Cortex of kidney (tissue), 1 donor: ENCODE measurements at places on chromosomes 1 and 21.

DNA sequence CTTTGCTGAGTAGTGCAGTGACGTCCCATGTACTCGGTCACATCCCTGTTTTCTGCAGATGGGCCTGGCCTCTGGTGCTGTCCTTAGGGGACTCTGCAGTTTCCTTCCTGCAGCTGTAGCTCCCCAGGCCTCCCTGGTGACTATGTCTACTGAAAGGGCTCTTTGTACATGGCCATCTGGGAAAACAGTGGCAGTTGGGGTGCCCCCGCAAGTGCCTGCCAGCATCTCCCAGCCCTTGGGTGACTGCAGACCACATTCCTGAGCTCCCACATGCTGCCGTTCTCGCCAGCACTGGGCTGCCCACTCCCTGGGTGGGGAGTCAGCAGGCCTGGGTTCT, 37.5 kb upstream of the KCNA10 start:
- no peak for DNase-seq

DNA sequence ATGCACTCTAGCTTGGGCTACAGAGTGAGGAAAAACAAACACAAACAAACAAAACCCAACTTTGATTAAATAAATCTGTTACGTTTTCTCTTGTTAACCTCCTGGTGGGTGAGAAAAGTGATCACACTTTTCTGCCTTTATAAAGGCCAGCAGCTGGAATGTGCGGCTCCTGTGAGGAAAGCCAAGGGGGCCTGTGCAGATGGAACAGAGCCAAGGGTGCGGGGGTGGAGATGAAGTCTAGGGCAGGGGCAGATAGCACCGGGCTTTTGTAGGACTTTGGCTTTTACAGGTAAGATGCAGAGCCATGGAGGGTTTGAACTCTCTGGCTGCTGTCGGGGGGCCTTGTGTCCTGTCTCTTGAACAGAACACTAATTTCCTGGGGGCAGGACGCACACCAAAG, 40.7 kb upstream of the GPR37L1 start:
- no peak for DNase-seq

- DNase-seq, result no peak
Observed at GRCh38 chr1:38625939-38626338, 233.6 kb downstream of the RRAGC start.

DNA sequence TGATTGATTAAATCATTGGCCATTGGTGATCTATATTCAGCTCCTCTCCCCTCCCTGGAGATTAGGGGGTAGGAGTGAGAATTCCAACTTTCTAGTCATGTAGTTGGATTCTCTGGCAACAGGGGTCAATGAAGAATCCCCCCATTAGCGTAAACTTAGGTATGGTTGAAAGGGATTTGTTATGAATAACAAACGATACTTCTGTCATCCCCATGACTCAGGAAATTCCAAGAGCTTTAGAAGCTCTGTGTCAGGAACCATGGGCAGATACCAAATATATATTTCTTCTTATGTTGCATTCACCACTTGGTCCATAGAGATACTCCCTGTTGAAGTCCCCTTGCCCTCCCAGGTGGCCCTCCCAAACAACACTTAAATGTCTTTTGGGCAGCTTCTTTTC, 124.5 kb downstream of the DNM3 start:
- no peak for DNase-seq

DNA sequence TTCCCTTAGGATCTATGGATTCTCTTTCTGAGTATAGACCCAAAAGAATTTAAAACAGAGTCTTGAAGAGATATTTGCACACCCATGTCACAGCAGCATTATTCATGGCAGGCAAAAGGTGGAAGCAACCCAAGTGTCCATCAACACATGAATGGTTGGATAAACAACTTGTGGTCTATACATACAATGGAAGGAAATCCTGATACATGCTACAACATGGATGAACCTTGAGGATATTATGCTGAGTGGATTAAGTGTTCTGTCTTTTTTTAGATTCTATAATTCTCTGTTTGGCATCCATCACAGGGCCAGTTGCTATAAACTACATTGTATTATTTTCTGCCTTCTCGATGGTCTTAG, 39.8 kb downstream of the PTPN14 start:
- no peak for DNase-seq

GRCh38 chr1:178706432-178706831, 18.6 kb upstream of the RALGPS2 start:
- no peak for DNase-seq

DNA sequence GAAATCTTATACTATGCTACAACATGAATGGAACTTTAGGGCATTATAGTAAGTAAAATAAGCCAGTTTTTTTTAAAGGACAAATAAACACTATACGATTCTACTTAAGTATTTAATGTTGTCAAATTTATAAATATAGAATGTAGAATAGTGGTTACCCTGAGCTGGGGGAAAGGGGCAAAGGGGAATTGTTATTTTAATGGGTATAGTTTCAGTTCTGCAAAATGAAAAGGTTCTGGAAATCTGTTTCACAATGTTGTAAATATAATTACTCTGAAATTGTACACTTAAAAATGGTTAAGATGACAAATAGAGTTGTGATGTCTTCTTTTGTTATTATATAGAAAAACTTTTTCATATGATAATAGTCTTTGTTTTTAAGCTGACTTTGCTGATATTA, 366.3 kb downstream of the MRPL39 start:
- DNase-seq, result no peak

- DNase-seq, result no peak
Observed at GRCh38 chr1:202968895-202969295, 1.8 kb upstream of the CYB5R1 start.

DNA sequence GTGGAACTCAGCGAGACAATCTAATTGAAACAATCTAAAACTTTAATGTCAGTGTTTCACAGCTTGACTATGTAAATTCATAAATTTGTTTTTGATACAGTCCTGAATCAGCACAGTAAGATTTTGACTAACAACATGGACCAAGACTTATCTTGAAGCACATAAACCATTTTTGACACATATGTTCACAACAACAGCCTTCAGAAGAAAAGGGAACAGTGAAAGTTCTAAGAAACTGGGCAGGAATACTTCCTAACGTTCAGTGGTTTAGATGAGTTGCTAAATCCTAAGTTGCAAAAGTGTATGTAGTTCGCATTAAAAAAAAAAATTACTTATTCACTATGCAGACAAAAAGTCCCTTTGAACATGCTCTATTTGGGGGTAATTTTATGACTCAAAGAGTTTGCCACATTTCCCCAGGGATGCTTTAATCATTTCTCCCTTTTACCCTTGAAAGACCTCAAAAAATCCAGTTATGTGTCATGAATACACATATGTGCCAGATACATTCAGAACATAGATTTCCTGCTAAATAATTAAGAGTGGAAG, 120.2 kb downstream of the MRPL39 start:
- no peak for DNase-seq

DNA sequence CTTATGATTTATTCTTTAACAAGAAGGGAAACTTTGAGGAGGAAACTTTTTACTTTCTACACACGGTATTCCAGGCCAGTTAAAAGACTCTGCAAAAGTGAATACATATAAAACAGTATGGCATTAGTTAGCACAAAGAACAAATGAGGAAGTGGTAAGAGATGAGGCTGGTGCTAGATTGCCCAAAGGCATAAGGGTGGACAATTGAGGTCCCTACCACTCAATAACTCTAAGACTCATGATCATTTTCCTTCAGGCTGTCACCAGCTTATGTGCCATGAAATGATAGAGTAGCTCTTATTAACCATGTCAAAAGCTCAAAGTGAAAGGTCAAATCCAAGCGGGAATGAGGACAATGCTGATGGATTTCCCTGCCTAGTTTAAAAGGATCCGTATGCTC, 124.5 kb downstream of the TBX15 start:
- DNase-seq, result no peak

- DNase-seq, result no peak
Observed at GRCh38 chr1:234853906-234854644, 244.1 kb upstream of the IRF2BP2 start.

DNA sequence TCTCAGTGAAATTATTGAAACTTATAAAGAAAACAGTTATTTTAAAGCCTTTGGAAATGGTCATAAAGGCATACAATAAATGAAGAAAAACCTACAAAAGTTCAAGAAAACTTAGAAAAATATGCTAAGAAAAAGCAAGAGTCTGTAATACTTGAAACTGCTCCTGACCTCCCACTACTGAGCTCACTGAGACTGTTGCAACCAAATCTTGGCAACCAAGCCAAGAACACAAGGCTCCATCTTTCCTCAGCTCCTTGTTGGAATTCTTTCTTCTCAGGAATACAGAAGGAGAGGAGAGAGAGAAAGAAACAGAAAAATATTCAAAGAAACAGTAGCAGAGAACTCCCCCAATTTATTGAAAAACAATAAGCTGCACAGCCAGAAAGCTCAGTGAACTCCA, 160.5 kb downstream of the RASAL2 start:
- DNase-seq, result no peak

DNA sequence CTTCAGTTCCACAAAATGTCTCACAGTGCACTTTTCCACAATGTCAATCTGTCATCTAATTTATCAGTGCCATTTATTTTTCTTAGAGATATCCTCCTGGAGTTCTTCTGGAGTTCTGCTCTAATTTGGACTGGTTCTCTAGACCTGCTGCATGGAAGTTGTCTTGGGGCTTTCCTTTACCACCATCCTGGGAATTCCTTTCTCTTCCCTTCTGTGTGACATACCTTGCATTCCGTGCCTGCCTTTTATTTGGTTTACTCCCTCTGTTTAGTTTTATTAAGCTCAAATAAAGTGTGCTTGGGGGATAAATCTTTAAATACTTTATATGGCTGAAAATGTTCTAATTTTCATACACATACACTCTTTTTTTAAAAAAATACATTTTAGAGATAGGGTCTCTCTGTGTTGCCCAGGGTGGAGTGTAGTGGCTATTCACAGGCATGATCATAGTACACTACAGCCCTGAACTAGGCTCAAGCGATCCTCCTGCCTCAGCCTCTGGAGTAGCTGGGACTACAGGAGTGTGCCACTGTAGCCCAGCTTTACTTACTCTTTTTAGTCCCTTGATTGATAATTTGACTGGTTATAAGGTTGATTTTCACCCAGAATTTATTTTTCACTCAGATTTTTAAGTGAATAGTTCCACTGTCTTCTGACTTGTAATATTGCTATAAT, 14.4 kb downstream of the MTF2 start:
- DNase-seq, result no peak

DNA sequence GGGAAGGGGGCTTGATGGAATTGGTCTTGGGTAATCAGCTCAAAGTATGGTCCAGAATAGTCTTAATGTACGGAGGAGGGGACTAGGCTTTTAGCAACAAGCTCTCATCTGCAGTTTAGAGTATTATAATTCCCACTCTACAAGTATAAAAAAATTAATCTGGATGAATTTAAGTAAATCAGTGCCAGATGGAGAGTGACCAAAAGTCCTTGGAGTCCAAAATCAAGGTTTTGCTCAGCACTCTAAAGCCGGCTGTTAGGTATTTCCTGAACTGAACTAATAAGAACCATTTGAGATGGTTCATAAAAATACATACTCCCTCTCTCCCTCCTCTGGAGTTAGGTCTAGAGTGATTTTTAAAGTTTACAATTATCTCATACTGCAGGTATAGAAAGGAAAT, 23.7 kb downstream of the GLUL start:
- DNase-seq, result no peak

DNA sequence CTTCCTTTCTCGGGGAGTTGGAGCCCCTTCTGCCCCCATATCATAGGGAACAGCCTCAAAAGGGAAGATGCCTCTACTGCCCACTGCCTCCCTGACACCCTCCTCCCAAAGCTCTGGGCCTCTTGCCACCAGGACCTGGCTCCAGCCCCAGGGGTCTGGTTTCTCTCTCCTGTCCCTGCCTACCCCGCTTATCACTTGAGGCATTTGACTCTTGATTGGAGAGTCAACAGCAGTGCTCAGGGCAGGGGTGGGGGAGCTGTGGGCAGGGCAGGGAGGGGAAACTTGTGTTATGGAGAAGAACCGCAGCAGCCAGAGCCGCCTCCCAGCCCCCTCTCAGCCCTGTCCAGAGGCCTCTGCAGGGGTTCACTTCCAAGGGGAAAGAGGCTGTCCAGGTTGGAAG, 573 bp downstream of the TRIM63 start:
- DNase-seq, result no peak

DNA sequence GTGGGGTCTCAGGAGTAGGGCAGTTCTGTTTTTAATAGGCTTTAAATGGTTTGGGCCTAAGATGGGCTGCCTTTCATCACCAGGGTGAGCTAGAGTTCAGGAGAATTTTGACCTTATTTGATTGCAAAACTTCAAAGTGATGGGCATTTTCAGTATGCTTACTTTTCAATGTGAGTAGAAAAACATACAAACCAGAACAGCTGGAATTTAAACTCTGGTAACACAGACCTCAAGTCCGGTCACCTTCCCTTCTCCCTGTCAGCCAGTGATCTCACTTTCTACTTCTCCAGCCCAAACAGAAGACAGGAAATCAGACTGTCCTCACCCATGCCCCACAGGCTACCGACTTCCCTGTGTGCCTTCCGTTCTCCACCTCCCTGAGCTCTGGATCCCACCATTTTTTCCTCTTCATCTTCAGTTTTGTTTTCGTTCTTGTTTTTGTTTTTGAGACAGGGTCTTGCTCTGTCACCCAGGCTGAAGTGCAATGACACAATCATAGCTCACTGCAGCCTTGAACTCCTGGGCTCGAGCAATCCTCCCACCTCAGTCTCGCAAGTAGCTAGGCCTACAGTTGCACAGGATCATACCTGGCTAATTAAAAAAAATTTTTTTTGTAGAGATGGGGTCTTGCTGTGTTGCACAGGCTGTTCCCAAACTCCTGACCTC, 374.0 kb downstream of the CAMTA1 start:
- DNase-seq, result no peak

DNA sequence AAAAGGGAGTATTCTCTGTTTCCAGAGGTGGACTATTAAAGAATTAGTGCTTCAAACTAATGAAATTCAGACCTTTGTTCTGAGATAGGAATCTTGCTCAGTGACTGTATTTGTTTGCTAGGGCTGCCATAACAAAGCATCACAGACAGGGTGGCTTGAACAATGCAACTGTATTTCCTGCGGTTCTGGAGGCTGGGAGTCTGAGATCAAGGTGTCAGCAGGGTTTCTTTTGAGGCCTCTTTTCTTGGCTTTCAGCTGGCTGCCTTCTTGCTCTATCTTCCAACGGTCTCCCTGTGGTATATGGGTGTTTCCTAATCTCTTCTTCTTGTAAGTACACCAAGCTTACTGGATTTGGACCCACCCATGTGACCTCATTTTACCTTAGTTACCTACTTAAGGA, 264.6 kb upstream of the PROX1 start:
- no peak for DNase-seq

DNA sequence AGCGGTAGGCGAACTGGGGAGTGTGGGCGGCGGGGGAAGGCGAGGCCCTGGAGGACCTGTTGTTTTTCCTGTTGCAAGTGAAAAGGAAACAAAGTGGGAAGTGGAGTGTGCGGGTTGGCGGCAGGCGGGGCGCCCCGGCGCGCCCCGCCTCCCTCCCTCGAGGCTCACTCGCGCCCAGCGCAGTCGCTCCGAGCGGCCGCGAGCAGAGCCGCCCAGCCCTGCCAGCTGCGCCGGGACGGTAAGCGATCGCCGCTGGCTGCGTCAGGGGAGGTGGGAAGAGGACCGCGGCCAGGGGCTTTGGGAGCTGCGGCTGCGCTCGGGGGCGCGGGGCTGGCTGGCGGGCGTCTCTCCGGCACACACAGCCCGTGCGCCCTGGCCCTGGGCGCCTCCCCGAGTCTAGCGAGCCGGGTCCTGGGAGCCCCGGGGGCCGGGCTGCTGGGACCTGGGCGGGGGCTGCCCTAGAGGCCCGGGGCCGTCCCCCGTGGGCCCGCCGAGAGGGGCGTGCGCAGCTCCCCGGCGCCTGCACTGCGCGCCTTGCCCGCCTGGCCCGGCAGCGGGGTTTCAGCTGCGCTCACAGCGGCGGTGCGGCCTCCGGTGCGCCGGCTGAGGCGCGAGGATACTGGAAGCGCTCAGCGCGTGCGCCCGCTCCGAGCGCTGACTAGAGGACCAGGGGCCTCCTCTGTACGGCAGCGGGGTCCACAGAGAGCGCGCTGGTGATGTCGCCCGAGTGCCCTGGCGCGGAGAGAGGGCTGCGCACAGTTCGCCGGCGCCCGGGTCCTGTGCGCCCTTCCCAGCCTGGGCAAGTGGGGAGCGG, at the start of gene PIK3CD:
Gene PIK3CD (plus strand): TSS at position 167 of the 814 bp plus-strand sequence. CDS start 58,725 bp downstream, outside the sequence.
- no peak for DNase-seq
